ENCODE measurements at places on chromosomes 6 and 20.

DNA sequence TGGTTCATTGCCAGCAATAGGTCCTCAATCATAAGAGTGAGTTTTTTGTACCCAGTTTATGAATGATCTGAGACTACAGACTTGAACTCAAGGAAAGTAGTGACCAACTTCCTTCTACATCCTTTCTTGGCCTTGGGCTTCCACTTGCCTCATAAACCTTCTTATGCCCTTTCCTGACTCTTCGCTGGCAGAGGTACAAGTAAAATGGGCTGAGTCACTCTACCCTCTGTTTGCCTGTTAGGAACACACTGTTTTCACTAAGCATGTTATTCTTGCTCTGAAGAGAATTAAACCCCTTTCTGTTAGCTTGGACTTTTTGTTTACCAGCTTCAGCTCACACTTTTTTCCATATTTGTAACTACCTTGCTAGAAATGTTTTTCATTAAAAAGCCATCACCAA is 74.4 kb downstream of the PKHD1 start:
- DNase-seq = peak; percentile 1

GRCh38 chr6:45830441-45831139 is 185.1 kb downstream of the CLIC5 start:
- DNase-seq = no peak

DNA sequence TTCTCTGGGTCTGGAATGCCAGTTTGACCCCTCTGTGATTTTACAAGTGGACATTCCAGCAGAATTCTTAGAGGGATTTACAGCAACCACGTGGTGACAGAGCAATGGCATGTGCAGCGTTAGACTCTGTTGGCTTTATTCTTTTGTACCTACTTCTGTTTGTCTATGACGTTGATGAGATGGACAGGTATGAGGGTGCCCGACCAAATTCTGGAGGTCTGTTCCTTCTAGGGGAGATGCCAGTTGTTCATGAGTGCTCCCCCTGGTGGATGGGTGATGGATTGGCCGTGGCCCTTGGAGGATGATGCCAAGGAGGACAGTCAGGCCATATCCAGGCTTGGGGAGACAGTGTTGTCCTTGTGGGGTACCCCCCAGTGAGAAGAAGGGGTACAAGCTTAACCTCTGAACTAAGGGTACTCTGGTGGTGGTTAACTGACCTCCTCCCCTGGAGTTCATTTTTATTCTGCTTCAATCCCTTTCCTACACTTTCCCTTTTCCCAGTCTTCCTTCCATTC is 198.6 kb downstream of the DTNBP1 start:
- DNase-seq = no peak

DNA sequence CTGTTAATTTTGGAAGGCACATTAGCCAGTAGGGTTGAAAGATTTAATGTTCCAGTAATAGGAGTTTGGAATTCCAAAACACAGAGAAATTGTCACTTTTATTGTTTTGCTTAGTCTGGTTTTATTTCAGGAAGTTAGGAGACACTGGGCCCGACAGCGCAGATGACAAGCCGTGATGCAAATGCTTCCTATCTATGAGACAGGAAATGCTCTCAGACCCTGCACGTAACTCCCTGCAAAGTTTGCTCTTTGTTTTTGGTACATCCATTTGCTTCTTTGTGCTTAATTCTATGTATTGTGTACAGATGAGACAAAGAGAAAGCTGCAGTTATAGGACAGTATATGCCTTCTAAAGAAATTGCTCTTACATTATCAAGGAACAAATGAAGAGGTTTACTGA is 201.6 kb upstream of the SGK1 start:
- no peak for DNase-seq

GRCh38 chr6:89027756-89028155 is 52.8 kb upstream of the PNRC1 start:
- DNase-seq = no peak

GRCh38 chr20:59017493-59018231 is 1.6 kb upstream of the TUBB1 start:
- DNase-seq = no peak

- DNase-seq = no peak
Observed at GRCh38 chr6:42396720-42397119, 55.0 kb downstream of the TRERF1 start.

GRCh38 chr20:5282561-5282960 is 34.2 kb downstream of the PROKR2 start:
- DNase-seq = peak; percentile 29

- no peak for DNase-seq
Observed at GRCh38 chr20:37007898-37008649, 56.6 kb upstream of the SAMHD1 start.

DNA sequence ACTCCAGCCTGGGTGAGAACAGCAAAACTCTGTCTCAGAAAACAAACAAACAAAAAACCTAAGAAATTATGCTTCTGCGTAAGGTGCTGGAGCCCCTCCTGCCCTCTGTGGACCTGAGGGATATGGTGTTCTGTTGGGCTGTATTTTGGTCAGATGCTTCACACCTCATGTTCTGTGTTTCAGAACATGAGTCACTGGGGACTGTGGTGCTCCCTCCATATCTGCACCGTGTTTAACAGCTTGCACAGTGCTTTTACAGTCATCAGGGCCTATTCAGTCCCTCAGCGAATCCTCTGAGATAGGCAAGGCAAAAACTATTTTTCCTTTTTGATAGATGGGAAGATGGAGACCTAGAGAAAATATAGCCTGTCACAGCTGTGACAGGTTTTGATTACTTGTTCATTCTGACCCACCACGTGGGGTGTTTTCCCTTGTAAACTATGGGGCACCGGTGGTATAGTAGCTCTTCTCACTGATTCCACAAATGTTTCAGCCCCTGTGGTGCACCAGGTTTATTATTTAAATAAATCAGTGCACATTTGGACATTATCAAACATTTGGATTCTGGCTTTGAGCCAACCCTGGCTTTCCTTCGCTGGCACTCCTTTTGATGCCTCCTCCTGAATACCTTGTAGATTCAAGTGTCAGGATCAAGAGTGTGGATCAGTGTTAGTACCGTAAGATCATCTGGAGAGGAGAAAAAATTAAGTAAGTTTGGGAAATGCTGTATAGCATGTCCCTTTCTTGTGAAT is 9.6 kb downstream of the TTPAL start:
- DNase-seq = no peak

DNA sequence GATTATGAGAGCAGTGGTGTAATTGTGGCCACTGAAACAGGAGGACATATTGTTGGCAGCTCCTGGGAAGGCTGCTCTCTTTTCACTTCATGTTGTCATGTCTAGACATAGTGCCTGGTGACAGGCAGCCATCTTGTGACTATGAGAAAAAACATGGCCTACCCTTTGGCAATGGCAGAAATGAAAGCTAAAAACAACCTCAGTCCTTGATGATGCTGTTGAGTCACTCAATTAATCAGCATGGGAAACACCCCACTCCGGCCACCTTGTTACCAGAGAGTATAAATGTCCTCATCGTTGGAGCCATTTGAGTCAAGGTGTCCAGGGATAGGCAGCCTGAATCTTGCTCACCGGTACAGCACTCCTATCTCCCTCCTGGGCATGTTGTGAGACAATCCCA is 31.2 kb upstream of the HMGA1 start:
- no peak for DNase-seq

- DNase-seq = no peak
Observed at GRCh38 chr20:4957187-4957586, 44.1 kb downstream of the SLC23A2 start.

DNA sequence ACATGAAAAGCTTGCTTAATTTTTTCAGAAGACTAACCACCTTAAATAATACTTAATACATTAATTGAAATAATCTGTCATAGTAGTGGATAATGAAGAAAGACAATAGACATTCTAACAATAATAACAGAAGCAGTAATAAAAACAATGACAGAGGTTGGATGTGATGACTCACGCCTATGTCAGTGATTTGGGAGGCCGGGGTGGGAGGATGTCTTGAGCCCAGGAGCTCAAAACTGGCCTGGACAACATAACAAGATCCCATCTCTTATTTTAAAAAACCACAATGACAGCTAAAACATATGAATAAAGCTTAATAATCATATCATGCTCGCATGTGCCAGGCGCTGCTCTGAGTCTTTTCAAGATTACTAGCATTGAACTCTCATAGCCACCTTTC is 105.5 kb downstream of the IPCEF1 start:
- no peak for DNase-seq

- DNase-seq = peak; percentile 95
Observed at GRCh38 chr6:21277601-21278374, 315.8 kb upstream of the SOX4 start.

GRCh38 chr6:133671376-133671775 is 217.5 kb upstream of the TCF21 start:
- DNase-seq = no peak

DNA sequence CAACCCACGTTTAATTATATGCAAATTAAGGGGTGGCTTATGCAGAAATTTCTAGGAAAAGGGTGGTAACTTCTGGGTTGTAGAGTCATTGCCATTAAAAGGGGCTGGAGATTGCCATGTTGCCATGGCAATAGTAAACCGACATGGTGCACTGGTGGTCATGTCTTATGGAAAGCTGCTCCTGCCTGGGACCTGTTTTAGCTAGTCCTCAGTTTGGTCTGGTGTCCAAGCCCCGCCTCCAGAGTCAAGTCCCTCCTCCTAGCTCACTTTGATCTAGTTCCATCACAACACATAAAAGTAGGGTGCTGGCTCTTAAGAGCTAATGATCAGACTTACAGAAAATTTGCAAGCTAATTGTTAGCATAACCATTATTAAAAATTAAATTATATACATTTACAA is 5.3 kb downstream of the SLC22A2 start:
- DNase-seq = no peak

DNA sequence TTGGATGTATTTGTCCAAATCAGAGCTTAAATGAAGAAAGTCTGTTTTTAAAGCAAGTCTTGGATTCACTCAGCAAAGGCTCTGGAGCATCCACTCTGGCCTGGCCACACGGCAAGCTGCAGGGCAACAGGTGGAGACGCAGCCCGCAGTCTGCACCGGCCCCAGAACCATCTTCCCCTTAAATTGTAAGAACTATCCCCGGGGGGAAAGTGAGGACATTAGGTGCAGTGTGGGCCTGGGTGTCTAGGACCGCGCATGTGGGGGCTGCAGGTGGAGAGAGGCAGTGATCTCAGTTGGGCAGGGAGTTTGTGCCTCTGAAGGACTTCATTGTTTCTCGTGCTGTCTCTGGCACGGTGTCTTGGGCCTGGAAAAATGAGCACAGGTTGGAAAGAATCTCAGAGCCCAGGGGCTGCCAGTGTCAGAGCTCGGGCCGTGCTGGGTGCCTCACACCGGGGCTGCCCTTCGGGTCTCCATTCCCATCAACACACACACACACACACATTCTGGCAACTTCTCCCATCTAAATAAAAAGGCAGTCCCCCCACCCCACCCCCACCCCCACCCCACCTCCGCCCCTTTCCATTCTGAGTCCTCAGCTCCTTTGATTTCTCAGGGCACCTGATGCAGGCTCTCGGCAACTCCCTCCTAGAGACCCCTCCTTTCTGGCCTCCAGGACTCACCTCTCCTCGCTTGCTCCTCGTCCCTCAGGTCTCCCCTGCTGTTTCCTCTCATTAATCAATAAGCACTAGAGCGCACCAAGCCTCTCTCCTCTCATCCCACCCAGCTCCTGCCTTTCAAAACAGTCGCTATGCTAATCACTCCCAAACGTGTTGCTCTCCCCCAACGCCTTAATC is 48.4 kb downstream of the FOXF2 start:
- no peak for DNase-seq

- no peak for DNase-seq
Observed at GRCh38 chr6:109079981-109080380, 14.7 kb downstream of the SESN1 start.

DNA sequence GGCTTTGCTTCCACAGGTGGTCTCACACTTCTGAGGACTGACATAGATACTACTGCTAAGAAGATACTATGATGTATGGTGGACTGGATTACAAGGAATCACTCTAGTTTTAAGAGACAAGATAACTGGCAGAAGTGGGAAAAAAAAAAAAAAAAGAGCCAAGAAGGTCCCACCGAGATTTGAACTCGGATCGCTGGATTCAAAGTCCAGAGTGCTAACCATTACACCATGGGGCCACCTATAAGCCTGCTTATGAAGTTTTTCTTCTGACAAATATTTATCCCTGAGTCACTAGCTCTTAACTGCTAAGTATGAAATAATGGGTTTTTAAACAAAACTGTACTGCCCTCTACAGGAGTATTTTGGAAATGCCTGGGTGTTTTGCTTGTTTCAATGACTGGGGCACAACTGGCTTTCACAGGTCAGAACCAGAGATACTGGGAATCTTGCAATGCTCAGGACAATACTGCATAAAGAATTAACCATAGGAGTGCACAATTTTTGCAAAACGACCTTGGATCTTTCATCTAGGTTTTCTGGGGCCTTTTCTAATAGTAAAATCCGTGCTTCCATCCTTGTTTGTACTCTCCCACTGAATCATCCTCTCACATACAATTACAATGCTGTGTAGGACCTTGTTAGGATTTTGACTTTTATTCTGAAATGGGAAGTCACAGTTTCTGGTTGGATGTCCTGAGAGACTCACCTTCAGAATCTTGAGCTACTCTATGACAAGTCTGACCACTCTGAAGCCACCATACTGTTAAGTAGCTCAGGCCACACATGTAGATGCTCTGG is 116.3 kb downstream of the OR2B2 start:
- peak; percentile 82 for DNase-seq

DNA sequence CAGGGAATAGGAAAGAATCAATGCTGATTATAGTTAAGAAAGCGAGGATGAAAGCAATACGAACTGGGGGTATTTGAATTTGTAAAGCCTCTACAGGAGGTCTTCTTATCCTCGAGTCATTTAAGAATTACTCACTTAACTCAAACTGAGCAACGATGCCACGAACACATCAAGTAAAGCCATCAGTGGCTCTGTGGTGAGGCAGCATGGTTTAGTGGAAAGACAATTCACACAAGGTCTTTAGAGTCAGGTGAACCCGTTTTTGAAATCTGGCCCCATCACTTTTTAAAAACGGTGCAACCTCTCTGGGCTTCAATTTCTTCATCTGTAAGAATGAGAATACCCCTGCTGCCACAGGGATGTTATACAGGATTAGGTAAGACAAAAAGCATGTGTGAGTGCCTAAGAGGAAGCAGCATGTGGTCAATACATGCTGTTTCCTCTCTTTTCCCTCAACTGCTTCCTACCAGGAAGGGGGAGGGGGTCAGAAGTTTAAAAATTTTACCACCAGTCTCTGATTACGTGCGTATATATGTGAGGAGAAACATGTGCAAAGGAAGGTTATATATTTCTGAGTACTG is 162.0 kb downstream of the BTBD9 start:
- DNase-seq = no peak

- peak; percentile 76 for DNase-seq
Observed at GRCh38 chr6:46983007-46983411, 59.1 kb downstream of the ADGRF1 start.

All from foreskin keratinocyte (primary cell).